DMS 273 treated with DMSO at 0.1 percent for 48 hours (cell line): ENCODE measurements at places on chromosomes 11 and 22.

- DNase-seq, result no peak
Measured at GRCh38 chr11:28836285-28837081, 728.3 kb downstream of the METTL15 start.

GRCh38 chr11:61752117-61752924 is at the start of gene MYRF:
MYRF (plus strand) TSS chr11:61752636; CDS start chr11:61752745, 109 bp downstream.
- no peak for DNase-seq

DNA sequence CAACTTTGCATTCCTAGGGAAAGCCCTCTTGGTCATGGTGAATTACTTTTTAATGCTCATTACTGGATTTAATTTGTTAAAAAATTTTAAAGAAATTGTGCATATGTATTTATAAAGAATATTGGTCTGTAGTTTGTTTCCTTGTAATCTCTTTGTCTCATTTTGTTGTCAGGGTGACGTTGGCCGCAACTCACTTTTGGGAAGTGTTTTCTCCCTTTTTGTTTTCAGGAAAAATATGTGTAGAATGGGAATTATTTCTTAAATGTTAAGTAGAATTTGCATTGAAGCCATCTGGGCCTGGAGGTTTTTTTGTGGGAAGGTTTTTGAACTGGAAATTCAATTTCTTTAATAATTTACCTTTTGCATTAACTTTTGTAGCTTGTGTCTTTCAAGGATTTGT is 149.1 kb downstream of the UVRAG start:
- no peak for DNase-seq

DNA sequence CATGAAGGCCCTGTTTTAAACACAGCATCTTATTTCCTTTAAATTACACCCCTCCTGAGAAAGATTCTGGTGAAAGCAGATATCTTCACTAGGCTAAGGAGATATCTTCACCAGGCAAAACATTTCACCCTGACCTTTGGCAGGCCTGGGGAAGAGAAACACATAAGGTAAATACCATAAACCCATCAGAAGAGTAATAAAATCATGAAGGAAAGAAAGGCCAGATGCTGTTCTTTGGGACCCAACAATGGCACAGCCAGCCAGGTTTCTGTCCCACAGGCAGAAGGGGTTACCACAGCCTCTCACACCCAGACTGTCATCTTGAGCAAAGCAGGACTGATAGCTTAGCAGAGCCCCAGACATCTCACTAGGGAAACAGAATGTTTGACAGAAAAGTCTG is 125.4 kb downstream of the CCDC34 start:
- DNase-seq, result no peak

DNA sequence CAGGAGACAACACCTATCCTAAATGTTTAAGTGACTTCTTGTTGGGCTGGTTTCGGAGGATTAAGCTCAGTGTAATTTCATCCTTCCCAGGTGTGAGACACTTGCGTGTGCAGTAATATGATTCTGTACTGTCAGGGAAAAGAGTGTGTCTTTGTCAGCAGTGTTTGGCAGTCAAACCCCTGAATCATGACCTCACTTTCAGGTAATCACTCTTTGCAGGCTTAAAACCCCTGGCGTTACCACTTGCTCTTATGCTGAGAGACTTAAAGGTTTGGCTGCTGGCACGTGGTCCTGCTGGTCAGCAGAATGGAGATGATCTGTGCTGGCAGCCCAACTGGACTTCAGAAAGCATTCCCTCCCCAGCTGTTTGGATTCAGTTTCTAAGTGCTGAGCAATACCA is 56.1 kb downstream of the APIP start:
- no peak for DNase-seq

DNA sequence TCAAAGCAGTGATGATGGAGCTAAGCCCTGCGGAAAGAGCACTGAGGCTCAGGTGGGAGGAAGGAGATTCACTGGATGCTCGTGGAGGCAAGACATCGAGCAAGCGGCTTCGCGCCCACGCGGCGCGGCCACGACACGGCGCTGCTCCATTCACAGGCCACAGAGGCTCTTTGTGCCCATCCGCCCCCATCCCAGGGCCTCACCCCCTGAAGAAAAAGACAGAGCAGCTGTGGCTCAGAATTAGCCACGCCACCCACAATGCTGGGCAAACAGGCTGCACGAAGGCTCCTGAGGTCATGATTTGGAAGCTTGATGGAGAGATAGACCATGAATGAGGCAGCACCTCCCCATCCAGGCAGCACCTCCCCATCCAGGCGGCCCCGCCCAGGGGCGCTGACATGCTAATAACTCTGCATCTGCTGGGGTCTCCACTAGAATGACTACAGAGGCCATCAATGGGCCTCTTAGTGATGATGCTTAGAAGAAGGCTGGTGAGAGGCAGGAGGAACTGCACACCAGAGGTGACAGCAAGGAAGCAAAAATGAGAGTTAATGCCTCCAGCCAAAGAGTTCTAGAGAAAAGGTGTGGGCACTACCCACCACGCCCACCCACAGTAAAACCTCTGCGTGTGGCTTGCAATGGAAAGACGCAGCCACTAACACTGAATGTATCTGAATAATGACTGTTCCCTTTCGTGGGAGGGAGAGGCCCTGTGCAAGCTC is 43.5 kb downstream of the MYH9 start:
- no peak for DNase-seq

GRCh38 chr22:45834241-45834640 is 142.7 kb downstream of the WNT7B start:
- DNase-seq, result no peak

DNA sequence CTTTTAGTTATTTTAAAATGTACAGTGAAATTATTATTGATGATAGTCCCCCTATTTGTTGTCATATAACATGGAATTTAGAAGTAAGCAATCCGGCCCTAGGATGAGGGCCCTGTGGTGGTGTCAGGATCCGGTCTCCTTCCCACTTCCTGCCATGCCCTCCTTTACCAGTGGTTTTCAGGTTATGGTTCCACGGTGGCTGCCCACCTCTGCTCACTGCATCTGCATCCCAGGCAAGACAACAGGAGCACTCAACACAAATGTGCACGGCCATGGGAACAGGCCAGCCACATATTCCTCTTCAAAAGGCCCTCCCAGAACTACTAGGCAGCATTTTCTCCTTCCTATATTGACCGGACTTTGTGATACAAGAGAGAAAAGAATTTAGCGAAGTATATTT is 1007.2 kb downstream of the TBC1D22A start:
- DNase-seq, result no peak

DNA sequence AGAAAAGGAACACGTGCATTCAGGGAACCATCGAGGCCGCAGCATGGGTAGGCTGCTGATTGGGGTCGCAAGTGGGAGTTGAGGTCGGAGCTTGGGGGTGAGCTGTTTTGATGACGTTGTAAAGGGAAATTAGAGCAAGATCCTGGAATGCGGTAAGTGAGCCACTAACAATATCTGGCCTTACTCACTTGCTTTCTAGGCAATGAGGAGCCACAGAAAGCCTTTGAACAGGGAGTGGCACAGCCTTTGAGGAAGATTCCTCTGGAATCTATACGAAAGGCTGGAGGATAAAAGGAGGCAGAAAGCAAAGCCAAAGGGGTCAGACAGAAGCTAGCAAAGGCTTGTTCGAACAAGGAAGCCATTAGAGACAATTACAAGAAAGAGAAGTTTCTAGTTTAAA is 197.5 kb downstream of the LARGE1 start:
- DNase-seq, result no peak

DNA sequence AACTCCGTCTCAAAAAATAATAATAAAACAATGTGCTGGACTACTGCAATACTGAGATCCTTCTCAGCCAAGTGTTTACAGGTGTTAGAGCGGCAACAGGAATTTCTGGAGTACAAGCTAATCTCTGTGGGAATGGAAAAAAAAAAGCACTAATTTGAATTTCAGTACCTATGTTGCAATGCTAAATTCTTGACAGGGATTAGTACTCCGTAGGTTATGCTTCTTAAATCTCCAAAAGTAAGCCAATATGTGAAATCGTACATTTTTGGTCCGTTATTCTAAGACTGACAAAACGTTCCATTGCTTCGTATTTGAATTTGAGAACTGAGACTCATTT is 1.1 kb downstream of the ATL3 start:
- DNase-seq, result no peak

DNA sequence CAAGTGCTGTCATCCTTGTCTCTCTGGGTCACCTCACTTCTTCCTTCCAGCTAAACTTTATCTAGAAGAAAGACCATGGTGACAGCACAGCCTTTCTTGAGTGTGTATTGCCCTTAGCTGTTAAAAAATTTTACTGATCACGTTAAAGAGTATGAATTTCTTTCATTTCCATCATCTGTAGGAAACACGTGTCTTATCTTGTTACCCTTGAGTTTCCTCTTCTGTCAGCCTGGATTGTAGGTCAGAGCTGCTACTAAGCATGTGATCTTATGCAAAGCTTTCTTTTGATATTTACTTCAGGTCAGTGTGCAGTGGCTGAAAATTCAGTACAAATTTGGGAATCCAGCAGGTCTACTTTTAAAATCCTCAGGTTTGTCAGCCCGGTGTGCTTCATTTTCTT is 512.2 kb upstream of the ARHGAP42 start:
- no peak for DNase-seq

DNA sequence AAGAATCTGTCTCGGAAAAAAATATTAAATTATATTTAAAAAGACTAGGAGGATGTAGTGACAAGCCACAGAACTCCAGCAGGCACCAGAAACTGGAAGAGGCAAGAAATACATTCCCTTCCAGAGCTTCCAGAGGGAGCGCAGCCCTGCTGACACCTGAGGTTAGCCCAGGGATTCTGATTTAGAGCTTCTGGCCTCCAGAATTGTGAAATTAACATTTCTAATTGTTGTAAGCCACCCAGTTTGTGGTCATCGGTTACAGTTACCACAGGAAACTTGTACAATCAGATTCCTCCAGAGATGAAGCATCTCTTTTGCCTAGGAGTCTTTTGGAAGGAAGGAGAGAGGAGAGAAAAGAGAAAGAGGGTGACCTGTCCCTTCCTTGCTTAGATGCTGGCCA is 6.4 kb upstream of the UBASH3B start:
- no peak for DNase-seq

DNA sequence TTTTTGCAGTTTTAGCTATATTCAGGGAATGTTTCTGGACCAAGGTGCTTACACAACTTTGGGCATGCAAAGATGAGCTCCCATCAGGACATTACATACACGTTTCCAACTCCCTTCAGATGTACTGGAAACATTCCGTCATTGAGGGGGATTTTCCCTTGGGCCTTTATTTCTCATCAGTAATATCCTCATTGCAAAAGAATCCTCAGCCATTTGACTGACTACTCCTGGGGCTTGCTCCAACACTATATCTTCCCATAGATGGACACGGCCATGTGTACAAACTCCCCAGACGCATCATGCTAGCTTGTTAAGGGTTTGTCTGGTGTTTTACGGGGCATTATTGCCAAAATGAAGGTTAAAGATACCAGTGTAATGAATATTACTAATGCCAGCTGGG is 59.3 kb upstream of the NUP160 start:
- DNase-seq, result no peak

DNA sequence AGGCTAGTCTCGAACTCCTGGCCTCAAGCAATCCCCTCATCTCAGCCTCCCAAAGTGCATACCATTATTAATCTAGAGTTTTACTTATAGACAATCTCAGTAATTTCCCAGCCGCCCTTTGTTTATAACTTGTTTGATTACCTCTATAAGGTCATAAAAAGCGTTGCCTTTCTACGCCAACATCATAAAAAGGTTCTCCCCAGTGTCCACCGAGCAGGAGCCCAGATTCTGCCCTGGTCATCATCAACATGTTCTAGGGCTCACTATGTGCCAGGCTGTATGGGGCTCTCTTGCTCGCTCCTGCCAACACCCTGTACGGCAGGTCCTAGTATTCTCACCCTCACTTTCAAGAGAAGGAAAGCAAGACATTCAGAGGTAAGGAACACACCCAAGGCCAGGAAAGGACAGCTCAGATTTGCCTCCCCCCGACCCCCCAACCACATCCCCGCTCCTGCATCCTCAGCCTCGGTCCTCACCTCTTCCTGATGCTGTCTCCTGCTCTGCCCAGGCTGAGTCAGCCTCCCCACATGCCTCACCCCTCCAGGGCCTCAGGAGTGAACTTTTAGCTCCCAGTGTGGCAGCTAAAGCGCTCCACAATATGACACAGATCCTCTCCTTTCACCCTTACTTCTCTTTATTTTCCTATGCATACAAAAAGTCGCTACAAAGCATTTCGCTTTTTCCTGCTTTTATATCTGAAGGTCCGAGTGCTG is 14.3 kb downstream of the ARFGAP3 start:
- no peak for DNase-seq

DNA sequence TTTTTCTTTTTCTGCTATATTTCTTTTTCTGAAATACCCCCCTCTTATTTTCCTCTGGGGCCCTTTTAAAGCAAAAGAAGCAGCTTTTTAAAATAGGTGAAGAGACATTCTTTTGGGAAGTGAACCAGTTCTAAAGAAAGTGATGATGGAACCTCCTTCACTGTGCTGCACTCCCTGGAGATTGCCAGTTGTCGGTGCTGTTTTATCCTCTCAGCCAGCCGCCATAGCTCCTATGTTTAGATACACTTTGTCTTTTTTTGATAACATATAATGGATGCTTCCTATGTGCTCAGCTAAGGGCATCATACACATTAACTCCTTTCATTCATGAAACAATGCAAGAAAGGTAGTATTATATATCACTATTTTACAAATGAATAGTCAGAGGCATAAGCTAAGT is 14.0 kb downstream of the CFAP300 start:
- no peak for DNase-seq

DNA sequence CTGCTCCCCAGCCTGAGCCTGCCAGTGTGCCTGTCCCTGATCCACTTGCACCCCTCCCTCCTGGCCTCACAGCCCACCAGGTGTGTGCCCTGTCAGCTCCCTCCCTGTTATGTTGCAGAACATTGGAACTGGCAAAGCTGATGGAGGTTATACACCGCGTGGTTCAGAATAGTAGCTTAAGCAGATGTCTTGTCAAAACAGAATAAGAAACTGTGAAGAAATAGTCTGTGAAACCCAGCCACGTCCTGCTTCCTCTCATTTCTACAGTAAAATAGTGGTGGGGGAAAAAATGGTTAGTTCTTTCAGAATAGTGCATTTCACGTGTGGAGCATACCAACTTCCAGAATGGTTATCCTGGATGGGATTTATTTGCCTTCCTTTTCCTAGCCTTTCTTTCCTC is 161.2 kb upstream of the NAV2 start:
- no peak for DNase-seq

DNA sequence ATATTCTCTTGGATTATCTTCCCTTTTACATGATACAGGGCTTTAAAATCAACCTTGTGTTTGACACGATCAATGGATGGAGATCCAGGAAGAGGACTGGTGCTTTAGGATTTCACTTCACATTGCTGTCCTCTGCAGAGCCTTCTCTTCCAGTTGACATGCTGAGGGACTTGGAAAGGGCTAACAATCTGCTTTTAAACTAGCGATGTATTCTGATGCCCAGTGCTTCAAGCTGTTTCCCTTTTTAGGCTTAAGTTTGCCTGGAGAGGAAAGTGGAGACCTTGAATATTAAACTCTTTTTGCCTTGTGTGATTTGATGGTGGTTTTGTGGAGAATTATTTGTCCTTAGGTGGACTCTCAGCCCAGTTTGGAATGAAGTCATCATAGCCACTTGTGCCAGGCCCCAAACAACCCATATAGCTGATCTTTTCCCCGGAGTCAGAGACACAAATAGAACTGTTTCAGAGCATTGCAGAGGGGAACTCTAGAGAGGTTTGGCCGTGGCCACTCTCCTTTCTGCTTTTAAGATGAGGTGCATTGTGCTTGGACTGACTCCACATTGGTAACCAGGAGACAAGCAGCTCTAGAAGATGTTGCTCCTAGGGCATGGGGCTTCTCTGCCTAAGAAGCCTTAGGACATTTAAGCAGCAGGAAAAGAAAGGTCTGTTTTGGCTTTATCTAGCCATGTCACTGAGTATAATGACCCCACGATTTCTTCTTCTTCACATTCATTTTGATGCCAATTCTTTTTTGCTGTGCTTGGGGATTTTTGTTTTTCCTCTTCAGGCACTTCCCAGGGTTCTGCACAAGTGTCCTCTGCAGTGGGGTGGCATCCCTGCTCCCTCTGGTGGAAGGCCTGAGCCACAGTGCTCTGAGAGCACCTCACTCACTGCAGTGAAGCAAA is 152.8 kb downstream of the NCAM1 start:
- no peak for DNase-seq
